ENCODE measurements at places on chromosomes 5 and 9.
A peak's percentile ranks its signal among the peaks of the same experiment; 100 is the strongest.

GRCh38 chr9:31519011-31519410, 865.4 kb upstream of the ACO1 start:
- no peak for DNase-seq

- DNase-seq = peak; percentile 77
Measured at GRCh38 chr5:158485047-158485446, 614.7 kb downstream of the EBF1 start.

GRCh38 chr5:27241564-27242257, 203.3 kb upstream of the CDH9 start:
- peak; percentile 92 for DNase-seq

DNA sequence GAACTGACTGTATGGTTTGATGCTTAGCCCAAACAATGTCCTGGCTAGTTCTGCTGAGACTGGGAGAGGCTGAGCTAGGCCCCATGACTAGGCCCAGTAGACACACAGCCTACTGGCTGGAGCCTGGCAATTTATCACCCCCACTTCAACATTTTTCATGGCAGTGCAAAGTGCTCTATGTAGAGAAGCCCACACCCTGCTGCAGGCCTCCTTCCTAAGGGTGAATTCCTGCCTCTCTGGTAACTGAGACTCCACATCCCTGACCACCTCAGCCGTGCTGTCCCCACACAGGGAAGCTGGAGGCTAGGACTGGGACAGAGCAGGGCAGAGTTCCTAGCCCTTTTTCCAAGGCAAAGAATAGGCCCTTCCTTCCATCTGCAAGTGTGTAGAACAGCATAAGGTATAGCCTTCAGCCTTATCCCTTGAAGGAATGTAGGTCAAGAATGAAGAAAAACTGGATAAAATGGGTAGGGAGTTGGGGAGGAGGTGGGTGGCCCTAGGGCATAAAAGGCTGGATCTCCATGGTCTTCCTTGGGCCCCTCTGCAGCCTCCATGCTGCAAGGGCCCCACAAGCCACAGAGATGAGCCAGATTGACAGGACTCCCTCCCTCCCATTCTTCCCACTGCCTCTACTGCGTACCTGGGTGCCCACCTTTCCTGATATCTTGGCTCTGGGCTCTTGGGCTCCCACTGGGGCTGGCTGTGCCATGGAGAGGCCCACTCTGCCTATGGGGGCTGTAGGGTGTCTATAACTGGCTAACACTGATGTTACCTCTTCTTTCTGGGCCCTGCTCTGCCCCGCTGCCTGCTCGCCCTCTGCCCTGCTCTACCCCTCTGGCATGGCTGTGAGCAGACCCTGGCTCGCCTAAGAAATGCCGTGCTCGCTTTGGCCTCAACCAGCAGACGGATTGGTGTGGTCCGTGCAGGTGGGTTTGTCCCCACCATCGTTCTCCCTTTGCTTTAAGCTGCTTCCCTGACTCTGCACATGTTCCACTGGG, 29.8 kb downstream of the TCF7 start:
- no peak for DNase-seq

DNA sequence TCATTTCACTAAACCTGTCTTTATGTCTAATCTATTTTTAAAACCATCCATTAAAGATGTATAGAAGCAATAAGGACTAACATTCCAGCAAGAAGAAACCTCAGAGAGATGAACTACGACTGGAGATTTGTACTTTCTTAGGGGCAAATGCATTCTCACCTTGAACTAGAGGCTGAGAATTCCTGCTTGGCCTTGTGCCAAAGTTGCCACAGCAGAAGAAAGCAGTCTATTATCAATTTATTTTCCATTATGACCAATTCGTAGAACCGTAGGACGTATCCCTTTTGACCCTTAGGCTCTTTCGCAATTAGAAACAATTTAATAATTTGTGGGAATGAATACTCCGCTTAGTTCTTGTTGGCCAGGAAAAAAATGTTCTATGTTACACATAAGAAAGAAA, 1647.4 kb upstream of the CDH9 start:
- no peak for DNase-seq

- no peak for DNase-seq
Measured at GRCh38 chr5:88979244-88979643, 96.3 kb upstream of the MEF2C start.

- DNase-seq = no peak
Measured at GRCh38 chr5:168734119-168734518, 155.0 kb upstream of the PANK3 start.

- DNase-seq = no peak
Measured at GRCh38 chr9:117091529-117091928, 323.3 kb downstream of the ASTN2 start.

- DNase-seq = peak; percentile 80
Measured at GRCh38 chr9:127979333-127980059, 1.3 kb downstream of the EEIG1 start.

GRCh38 chr9:123470121-123470782, 114.3 kb downstream of the CRB2 start:
- no peak for DNase-seq

All from muscle of back (tissue), 13 donors.